NCI-H1417 treated with DMSO at 0.1 percent for 48 hours (cell line): ENCODE measurements at places on chromosomes 11 and 22.

DNA sequence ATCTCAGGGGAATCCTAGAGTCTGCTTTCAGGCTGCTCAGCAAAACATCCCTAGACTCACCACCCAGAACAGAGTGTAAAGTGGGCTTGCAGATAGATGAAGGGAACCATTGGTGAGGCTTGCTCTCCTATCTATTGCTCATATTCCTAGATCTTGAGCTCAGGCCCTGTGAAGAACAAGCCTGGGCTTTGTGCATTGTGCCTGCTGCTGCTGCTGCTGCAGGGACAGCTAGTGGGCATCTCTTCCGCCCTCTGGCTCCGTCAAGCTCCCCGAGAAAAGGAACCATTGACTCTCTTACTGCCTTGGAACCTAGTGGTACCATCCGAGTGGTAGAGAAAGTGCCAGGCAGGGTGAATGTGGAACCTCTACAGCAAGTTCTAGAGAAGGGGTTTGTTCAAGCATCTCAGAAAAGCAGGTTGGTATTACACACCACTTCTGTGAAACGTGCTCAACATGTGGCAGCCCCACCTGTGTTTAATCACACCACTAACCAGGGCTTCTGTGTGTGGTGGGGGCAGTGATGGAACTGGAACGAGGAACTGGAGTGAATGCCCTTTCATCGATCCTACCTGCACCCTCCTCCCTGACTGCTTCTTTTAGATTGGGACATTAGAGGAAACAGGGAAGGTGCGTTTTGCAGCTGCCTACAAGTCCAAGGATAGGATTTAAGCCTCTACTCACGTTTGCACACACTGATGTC lies 4.4 kb downstream of the BACE1-AS start:
- DNase-seq: no peak

DNA sequence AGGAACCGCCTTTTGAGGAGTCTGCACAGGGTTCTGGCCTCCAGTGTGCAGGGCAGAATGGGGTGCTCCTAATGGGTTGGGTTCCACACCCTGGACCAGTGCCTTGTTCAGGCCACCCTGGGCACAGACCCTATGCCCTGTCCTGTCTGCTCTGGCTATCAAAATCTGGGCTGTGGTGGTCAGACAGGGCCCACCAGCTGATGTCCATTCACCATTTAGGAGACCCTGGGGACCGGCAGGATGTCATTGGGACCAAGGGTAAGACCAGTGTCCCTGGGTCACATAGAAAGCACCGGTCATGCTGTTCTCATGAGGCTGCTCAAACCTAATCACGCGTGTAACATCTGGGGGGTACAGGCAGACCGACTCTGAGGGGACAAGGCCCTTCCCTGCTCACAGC lies 37.3 kb downstream of the PARVG start:
- DNase-seq: no peak

DNA sequence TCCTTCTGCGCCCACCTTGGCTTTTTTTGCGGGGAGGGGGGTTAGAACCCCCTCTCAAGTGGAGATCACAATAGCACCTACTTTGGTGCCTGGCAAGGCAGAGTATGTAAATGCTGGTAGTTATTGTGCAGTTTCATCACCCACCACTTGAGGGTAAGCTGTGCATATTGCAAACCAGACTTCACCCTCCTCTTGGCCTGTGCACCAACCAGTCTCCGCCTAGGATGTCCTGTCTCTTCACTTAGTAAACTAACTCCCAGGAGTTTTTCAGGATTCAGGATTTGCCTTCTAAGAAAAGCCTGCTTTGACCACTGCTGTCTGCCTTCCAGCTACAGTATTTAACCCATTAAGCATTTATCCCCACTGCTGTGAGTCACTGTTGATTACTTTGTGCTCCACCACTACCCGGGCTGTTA lies 2.0 kb upstream of the UBXN1 start:
- no peak for DNase-seq

DNA sequence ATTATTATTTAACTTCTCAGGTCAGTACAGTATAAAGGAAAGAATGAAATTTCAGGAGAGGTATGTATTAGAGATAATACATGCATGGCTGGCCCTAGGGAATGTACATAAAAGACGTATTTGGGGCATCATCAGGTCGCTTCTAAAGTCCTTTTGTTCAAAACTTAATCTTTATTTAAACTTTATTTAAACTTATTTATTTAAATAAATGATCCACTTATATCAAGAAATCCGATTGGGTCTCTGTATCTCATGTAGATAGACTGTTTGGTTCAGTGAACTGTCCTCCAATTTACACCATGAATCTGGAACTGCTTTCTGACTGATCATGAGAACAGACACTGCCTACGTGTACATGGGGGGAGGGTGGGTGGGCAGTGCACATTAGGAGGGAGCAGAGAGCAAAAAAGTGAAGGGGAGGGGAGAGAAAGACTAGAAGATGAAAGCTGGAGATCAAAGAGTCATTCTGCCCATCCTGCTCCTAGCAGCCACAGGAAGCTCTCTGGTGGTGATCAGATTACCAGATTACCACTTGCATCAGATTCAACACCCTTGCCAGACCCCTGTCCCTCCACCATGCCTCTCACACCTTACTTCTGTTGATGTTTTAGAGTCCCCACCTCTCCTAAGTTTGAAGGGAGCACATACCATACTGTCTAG lies 92.1 kb upstream of the MTMR2 start:
- no peak for DNase-seq

DNA sequence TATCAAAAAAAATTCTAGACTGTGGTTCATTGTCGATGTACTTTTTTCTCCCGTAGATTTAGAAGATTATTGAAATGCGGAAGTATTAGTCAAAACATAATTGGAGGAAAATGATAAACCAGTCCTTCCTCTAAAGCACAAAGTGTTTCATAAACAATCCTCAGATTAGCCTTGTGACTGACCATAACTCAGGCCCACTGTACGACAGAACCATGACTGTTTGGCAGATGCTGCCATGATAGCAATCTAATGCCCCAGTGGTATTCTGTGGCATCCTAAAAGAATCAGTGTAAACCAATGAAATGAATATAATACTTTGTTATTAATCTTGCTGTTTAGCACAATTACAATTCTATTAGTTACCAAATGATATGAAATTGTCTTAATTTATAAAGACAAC lies 127.0 kb upstream of the CTSC start:
- DNase-seq: no peak

DNA sequence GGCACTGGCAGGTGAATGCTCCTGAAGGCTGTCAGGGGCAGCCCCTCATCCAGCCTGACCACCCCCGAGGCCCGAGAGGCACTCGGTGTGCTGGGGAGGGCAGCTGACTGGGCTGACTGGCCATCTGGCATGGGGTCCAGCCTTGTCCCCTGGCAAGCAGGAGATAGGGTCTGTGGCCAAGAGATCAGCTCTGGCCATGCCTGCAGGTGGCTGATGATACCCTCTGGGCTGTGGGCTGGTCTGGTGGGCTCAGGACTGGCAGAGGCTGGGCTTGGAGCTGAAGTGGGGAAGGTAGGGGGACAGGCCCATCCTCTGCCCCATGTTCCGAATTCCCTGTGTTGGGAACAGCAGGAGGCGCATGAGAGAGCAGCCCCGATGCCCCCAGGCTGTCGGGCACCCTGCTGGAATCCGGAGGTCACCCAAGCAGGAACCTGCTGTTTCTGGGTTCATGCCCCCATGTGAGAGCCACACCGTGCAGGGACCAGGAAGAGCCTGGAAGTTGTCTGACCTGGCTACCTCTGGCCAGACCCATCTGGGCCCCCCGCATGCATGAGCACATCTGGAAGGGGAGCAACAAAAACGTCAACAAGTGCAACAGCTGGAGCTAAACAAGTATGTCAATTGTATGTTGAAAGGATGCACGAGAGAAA lies 527.0 kb downstream of the TBC1D22A start:
- no peak for DNase-seq

DNA sequence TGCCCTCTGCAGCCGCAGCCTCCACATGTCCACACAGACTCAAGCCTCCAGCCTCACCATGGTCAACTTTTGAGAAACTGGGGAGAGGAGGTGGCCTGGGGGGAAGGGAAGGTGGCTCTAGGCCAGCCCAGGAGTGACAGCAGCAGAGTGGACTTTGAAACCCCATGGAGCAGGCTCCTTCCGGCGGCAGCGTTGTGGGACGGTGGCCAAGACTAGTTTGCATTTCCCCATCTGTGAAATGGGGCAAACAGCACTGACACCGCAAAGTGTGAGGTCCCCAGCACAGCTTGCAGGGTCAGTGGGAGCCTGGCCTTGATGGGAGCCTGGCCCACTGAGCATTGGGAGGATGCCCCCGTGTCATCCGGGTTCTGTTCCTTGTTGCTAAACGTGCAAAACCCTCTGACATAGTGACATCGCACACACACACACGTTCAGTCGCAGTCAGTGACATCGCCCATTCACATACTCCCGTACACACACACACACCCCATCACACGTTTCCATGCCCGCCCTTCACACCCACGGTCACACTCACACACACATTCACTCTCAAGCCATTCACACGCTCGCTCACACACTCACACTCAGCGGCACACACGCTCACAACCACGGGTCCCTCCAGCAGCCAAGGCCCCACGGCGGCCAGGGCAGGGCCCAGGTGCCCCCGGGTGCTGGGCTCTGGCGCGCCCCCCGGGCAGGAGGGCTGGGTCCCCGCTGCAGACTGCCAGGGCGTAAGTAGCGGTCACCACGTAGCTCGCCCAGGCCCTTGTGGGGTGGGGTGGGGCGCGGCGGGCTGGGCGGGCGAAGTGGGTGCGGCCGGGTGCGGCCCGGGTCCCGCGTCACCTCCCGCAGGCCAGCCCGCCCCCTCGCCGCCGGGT lies 585 bp downstream of the CYB5R3 start:
- DNase-seq: no peak

DNA sequence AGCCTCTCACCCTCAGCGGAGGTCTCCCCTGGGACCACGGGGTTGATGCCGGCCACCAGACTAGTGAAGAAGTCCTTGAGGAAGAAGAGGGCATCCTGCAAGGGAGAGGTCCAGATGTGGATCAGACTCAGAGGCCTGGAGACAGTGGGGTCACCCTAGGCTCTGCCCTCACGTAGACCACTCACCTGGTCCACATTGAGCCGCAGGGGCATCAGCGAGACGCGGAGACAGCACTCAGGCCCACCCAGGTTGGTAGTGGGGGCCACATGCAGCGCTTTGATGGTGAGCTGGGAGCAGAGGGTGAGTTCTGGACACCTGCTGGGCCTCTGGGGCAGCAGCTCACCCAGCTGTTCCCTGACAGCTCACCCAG lies 18.9 kb downstream of the ATG2A start:
- DNase-seq: no peak

DNA sequence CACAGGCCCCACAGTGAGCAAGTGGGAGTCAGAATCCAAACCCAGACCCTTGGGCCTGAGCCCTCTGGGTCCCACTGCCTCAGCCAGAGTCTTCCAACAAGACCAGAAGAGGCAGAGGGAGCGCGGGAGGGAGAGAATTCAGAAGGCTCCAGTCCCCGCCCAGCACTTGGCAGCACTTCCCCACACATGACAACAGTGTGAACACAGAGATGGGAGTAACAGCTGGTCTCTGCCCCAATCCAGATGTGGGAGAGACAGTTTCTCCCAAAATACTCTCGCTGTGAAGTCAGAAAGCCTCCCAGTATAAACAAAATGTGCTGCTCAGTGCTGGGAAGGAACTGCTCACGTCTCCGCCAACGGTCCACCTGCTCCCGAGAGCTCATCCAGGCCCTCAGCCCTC lies 219.9 kb downstream of the MN1 start:
- no peak for DNase-seq

GRCh38 chr22:25777870-25778269 lies 35.9 kb downstream of the MYO18B start:
- no peak for DNase-seq

- DNase-seq: no peak
These were observed 7.2 kb downstream of the KCTD21 start for GRCh38 chr11:78181185-78181584.

- DNase-seq: no peak
These were observed 10.4 kb upstream of the GAL start for GRCh38 chr11:68673991-68674390.

- no peak for DNase-seq
These were observed 521.6 kb downstream of the BRD1 start for GRCh38 chr22:49305966-49306631.

- DNase-seq: no peak
These were observed 10.9 kb downstream of the ACO2 start for GRCh38 chr22:41479671-41480396.

- no peak for DNase-seq
These were observed 595.3 kb upstream of the CCDC90B start for GRCh38 chr11:83881428-83881827.

DNA sequence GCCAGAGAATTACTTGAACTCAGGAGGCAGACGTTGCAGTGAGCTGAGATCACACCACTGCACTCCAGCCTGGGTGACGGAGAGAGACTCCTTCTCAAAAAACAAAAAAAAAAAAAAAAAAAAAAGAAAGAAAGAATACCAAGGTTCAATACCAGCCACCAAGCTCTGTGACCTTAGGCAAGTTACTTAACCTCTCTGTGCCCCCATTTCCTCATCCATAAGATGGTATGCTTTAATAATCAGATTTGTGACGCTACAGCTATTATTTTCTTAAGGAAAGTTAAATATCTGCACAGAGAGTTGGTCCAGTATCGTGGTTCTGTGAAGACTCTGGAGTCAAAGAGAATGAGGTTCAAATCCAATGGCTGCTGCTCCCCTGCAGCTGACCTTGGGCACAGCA lies 57.3 kb upstream of the FADD start:
- DNase-seq: no peak
